ENCODE measurements at places on chromosomes 2 and 18.
A peak's percentile ranks its signal among the peaks of the same experiment; 100 is the strongest.

GRCh38 chr2:11812466-11813248 is 66.2 kb downstream of the LPIN1 start:
- no peak for DNase-seq

GRCh38 chr2:239236043-239236807 is 164.6 kb downstream of the HDAC4 start:
- DNase-seq, result no peak

DNA sequence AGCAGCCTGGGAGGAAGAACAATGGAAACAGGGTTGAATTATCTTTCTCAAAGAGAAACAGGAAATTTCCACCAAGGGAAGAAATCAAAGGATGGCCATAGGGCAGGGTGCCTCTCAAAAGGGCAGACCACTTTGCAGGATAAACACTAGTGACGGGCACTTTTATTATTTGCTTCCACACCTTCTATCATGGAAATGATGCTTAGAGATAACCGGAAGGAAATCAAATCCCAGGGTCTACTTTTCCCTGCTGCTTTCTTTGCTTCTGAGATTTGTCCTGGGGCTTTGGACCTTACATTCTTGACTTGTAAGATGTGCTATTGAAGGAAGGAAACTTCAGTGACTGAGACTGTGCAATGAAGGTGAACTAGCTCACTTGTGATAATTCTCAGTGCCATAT is 1.1 kb upstream of the SCN9A start:
- DNase-seq, result no peak

DNA sequence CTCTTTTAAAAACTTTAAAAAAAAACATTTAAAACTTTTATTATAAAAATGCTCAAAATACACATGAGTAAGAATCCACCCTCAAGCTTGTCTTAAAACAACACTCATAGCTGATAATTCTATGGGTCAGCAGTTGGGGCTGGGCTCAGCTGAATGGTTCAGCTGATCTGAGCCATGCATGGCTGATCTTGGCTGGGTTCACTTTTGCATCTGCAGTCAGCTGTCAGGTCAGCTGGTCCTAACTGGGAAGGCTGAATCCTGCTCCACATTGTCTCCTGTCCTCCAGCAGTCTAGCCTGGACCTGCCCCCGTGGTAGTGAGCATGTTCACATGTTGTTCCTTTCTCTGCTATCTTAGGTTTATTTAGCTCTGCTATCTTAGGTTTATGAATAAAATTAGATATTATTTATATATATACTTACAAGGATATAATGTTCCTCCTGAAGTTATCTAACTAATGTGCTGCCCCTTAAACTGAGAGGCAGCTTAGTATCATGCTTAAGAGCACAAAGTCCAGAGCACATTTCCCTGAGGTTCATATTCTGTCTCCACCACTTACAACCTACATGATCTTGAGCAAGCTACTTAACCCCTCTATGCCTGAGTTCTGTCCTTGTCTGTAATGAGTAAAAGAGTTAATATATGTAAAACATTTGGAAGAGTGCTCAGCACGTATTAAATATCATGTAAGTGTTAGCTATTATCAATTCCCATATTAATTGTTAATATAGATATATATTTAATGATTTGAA is 309.4 kb downstream of the PTPRM start:
- no peak for DNase-seq

DNA sequence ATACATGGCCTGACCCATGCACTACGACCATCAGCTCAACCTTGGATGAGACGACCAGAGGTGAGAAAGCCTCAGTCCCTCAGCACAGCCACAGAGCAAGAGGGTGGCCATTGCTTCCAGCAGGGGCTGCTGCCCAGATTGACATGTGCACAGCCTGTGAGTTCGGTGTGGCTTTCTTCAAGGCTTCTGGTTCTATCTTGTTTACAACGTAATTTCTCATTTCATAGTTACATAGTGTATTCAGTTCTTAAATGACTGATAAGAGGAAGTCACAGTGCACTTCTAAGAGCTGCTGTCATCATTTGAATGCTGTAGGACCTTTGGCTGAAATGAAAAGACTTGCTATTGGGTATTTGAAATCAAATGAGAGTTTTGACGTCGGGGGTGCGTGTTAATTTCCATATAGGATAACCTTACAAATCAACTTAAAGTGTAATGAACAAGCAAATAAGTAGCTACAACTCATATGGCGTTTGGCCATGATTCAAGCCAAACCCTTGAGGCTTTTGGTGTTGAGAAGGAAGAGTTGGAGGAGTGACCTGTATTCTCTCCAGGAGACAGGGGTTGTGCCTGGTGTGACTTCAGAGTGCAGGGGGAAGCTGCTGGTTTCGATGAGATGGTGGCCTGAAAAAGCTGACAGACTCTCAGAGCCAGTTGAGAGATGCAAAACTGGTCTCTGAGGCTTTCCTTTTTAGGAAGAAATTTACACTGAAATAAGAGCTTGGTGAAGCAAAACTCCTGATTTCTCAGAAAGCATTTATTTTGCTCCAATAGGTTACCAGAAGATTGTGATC is 51.0 kb downstream of the TSHZ1 start:
- no peak for DNase-seq

GRCh38 chr2:223976635-223977226 is 19.5 kb downstream of the MRPL44 start:
- no peak for DNase-seq

GRCh38 chr2:6072276-6072675 is 380.1 kb downstream of the SOX11 start:
- DNase-seq, result no peak

DNA sequence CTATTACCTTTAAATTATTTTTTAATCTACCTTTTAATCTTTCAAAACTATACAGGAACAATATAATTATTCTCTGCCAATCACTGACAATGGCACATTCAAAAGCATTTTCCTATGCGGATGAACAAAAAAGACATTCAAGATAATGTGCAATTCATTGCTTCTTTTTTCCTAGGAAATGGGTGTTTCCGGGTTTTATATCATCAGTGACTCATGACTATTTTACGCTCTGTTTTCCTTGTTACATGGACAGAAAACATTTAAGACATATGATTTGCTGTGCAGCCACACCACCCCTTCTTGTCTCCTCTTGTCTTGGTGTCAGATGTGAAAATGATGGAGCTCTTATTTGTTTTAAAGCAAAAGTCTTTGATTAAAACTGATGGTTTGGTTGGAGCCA is 184.7 kb upstream of the LINC00305 start:
- no peak for DNase-seq

DNA sequence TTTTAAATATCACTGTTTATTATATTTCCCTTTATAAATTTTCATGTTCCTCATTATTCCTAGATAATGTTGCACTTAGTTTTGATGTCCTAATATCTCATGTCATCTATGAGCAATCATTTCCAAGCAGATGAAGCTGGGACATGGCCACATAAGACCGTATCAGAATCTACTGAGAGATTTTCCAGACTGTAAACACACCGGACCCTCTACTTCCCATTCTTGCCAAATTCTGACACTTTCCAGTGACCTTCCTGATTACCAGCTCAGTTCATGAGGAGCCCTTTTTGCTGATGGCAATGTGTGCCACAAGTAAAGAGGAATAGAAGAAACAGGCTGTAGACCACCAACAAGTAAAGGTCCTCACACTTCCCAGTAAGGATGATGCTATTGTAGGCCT is 20.3 kb upstream of the PDE1A start:
- DNase-seq, result no peak

- DNase-seq, result no peak
Measured at GRCh38 chr18:28342231-28342630, 165.3 kb upstream of the CDH2 start.

GRCh38 chr2:191758518-191759507 is 80.9 kb downstream of the NABP1 start:
- DNase-seq, result peak; percentile 18

GRCh38 chr2:21866316-21866715 is 742.5 kb downstream of the TDRD15 start:
- no peak for DNase-seq

- no peak for DNase-seq
Measured at GRCh38 chr2:109526442-109526970, 87.3 kb downstream of the SEPTIN10 start.

GRCh38 chr2:238582159-238582558 is 155.4 kb downstream of the ASB1 start:
- DNase-seq, result no peak

- no peak for DNase-seq
Measured at GRCh38 chr18:13240060-13240725, 21.6 kb downstream of the LDLRAD4 start.

DNA sequence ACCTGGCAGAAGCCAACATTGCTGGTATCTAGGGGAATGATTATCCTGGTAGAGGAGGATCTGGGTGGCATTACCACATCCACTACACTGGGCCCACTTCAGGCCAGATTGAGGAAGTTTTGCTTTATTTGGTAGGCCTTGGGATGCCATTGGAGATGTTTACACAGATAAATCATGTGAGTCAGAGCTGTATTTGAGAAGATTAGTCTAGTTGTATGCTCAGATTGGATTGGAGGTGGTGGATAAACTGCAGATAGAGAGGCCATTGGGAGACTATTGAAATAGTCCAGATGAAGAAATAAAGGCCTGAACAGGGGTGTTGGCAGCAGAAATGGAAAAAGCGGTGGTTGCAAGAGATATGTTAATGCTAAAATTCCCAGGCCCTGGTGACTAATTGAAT is 81.5 kb downstream of the EFEMP1 start:
- DNase-seq, result no peak

- DNase-seq, result no peak
Measured at GRCh38 chr2:191481305-191482070, 196.4 kb upstream of the NABP1 start.

DNA sequence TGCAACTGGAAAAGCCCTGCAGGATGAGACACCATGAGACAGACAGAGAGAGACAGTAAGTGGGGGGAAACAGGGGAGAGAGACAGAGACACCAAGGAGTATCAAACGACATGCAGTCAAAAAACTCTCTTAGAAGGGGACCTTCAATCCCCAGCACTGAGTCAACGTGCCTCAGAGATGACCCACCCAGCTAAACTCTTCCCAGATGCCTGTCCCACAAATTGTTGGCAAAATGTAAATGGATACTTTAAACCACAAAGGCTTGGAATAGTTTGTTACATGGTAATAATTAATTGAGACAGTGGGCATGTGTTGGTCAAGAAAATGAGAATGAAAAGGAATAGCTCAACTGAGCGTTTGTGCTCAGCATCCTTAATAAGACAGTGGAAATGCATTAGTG is 98.3 kb downstream of the GRB14 start:
- DNase-seq, result no peak

DNA sequence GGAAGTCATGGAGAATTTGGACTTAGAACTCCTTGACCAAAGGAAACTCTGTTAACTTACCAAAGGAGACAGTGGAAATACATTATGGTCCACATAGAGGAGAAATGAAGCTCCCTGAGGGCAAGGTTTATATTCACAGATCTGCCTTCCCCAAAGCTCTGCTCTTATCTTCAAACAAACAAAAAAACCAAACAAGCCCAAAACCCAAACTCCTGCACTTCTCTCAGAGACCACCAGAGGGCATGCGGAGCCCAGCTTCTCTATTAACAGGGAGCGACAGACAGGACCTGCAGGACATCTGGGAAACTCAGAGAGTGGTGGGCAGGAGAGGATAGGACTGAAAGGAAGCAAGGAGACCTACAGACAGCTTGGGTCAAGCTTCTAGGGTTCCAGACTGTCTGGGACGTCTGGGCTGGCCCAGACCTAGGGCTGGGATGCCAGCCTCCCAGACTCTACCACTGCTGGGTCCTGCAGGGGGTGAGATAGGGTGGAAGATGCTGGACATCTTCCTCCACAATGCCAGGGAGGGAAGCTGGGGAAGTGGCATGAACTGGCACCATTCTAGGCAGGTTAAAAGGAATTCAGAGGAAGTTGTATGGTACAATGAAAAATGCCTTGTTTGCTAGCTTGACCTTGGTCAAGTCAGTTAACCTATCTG is 4.0 kb upstream of the WNT10A start:
- DNase-seq, result peak; percentile 81

- DNase-seq, result no peak
Measured at GRCh38 chr18:76970770-76971559, 148.6 kb downstream of the ZNF236 start.

GRCh38 chr2:7057865-7058400 is 140.7 kb downstream of the RNF144A start:
- DNase-seq, result peak; percentile 36

- DNase-seq, result no peak
Measured at GRCh38 chr2:50086450-50086849, 932.1 kb upstream of the FSHR start.

GRCh38 chr2:96500385-96501066 is 4.6 kb downstream of the NEURL3 start:
- no peak for DNase-seq

- DNase-seq, result no peak
Measured at GRCh38 chr2:182148344-182148743, 162.7 kb downstream of the PPP1R1C start.

DNA sequence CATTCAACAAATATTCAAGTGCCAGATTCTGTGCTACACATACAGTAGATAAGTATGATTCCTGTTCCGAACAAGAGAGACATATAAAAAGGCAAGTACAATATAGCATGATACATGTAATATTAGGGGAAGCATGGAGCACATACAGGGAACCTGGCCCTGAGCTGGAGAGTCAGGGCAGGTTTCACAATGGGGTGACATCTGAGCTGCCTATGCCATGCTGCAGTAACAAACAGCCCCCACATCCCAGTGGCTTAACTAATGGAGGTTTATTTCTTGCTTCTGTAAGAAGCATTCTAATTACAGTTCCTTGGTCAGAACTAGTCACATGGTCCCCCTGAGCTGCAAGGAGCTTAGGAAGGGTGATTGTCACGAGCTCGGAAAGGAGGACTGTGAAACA is 27.3 kb upstream of the TACR1 start:
- DNase-seq, result no peak

All from CD8-positive, alpha-beta memory T cell (primary cell).